Liver (tissue), 10 donors: ENCODE measurements at places on chromosomes 1 and 21. TPM values are rescaled to one million over a fixed set of nuclear protein-coding genes. Genes with fewer than 3 reads are reported as not detected.

The CD2 gene
- 1.1 TPM for total RNA-seq

- H3K4me1 ChIP-seq, result no peaks in the 10 kb centered on the region
- H3K27me3 ChIP-seq, result no peaks in the 10 kb centered on the region
- H3K36me3 ChIP-seq, result no peaks in the 10 kb centered on the region
These were observed 20.2 kb upstream of the IVNS1ABP start for GRCh38 chr1:185337246-185337645.

DNA sequence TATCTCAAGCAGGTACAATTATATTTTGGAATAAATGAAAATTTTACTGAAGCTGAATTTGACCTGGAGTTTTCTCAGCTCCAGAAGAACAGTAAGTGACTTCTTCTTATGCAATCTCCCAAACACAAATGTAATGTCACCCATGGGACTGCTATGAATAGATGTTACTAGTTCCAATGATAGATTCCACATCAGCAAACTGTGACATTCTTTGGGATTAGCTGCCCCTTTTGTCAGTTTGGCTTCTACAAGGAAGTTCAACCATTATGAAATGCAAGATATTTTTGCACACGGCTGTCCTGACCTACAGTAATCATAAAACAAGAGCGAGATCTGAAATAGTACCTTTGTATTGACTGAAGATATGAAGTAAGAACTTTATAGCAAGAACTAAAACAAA is 27.8 kb upstream of the TSNAX start:
- no peak overlapping the region for H3K27ac ChIP-seq
- H3K4me3 ChIP-seq, result no peak overlapping the region
- H3K4me1 ChIP-seq, result no peaks in the 10 kb centered on the region
- H3K27me3 ChIP-seq, result no peaks in the 10 kb centered on the region
- DNase-seq, result no peak
- no peaks in the 10 kb centered on the region for H3K36me3 ChIP-seq

GRCh38 chr1:177928194-177928593 is 41.7 kb downstream of the SEC16B start:
- H3K27me3 ChIP-seq, result no peaks in the 10 kb centered on the region
- H3K4me1 ChIP-seq, result no peaks in the 10 kb centered on the region
- no peak overlapping the region for H3K4me3 ChIP-seq
- DNase-seq, result no peak

The KCNJ9 gene
- not detected for total RNA-seq

GRCh38 chr1:166378805-166379204 is 212.0 kb upstream of the FAM78B start:
- DNase-seq, result no peak
- no peaks in the 10 kb centered on the region for H3K36me3 ChIP-seq
- no peak overlapping the region for H3K27ac ChIP-seq
- no peak overlapping the region for H3K4me3 ChIP-seq
- H3K27me3 ChIP-seq, result no peaks in the 10 kb centered on the region
- H3K4me1 ChIP-seq, result no peaks in the 10 kb centered on the region

The PLA2G5 gene
- total RNA-seq, result 2.0 TPM

DNA sequence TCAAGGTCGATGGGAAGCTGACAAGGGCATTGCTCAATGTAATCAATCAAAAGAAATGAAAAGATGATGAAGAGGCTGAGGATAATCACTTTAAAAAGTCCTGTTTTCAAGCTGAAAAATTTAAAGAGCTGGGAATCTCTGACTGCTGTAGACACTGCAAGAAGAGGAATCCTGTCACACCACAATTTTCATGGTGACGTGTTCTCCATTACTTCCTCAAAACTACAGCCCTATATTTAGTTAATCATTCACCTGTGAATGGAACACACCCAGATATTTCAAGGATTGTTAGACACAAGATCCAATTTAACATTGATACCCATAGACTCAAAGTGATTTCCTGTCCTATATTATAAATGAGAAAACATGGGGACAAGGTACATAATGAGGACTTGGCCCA is 1048.3 kb downstream of the AMY1C start:
- no peak overlapping the region for H3K27ac ChIP-seq
- DNase-seq, result no peak
- no peaks in the 10 kb centered on the region for H3K27me3 ChIP-seq
- H3K4me3 ChIP-seq, result no peak overlapping the region

GRCh38 chr1:204583909-204584632 is 67.9 kb downstream of the MDM4 start:
- H3K4me1 ChIP-seq, result no peaks in the 10 kb centered on the region
- H3K4me3 ChIP-seq, result no peak overlapping the region
- no peaks in the 10 kb centered on the region for H3K36me3 ChIP-seq
- no peaks in the 10 kb centered on the region for H3K27me3 ChIP-seq
- DNase-seq, result no peak

The TNNI3K gene
- not detected for total RNA-seq
